ENCODE measurements at places on chromosomes 6 and 20.

DNA sequence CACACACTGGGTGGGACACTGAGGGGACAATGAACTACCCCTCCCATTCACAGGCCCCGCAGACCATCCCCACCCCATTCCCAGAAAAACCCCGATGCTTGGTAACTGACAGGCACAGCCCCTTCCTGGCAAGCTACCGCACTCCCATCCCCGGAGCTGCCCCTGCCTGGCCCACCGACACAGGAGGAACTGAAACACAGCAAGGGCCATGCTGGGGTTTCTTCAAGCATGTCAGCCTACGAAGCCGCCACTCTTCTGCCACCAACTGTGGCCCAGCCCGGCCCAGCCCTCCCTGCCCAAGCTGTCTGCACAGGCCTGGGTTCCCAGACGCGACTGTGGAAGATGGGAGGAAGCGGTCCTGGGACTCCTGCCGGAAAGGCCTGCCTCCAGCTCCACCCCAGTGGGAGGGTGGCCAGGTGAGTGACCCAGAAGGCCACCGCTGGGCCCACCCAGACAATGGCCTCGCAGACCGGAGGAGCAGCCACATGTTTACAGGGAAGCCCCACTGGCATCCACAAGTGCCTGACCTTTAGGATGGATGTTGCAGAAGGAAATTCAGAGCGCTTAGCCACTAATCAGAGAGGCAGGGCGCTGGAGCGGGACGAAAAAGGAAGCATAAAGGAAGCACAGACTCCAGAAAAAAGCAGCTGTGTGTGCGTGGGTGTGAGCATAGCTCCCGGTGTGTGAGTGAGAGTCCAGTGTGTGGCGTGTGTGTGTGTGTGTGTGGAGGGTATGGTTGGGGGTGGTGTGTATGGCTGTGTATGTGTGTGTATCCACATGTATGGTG lies 91.6 kb downstream of the PRND start:
- DNase-seq, result no peak

DNA sequence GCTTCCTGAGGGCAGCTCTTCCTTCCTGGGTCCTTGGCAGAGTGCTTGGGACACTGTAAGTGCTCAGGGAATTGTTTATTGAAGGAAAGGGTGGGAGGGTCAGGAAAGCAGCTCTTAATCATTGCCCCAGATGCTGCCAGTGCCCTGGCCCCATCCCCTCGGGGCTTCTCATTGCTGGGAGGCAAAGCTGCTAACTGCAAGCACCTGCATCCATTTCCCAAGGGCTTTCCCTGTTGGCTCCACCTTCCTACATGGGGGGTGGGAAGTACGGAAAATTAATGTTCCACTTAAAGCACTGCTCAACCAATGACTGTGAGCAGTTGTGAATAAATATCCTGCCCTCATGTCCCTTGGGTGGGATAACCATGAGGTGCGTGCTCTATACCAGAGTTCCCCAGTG lies 56.4 kb downstream of the NDUFAF5 start:
- DNase-seq, result no peak

DNA sequence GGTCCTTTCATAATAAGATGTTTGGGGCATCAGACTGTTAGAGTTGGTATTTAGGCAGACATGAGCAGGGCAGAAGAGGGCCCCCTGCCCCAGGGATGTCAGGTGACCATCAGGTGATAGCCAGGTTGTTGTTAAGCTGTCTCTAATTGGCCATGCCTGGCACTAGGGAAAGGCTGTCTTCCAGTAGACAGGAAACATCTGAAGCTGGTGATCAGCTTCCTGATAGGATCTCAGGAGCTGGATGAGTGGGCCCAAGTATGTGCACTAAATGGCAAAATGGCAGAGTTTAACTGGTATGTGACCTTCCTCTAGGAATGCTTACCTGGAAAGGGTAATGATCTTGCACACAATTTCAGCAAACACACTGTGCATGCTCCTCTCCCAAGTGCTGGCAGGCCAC lies 190.7 kb downstream of the CDH26 start:
- DNase-seq, result no peak

DNA sequence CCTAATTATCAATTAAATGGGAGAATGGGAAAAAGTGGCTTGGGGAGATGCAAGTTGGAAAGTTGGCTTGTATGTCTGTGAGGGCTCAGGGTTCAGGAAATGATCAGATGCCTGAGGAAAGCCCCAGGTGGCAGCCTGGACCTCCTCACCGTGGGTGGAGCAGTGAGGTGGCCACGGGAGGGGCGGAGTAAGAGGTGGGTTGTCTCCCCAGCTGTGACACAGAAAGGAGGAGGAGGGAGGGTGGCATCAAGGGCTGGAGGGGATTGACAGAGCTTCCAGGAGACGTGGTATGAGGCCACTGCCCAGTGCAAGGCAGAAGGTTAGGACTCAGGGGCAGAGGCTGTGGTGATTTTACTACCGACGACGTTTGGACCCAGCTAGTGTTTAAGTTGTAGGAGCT lies 672.2 kb downstream of the PRKN start:
- no peak for DNase-seq

- DNase-seq, result no peak
Observed at GRCh38 chr20:63284544-63284949, 8.4 kb upstream of the COL20A1 start.

Measured in epithelial cell of esophagus (primary cell).